ENCODE measurements at places on chromosomes 16 and 17.

- DNase-seq = no peak
Observed at GRCh38 chr17:82056729-82057621, 5.3 kb downstream of the GPS1 start.

- no peak for DNase-seq
Observed at GRCh38 chr16:1048442-1049112, 24.0 kb upstream of the SSTR5 start.

- no peak for DNase-seq
Observed at GRCh38 chr16:46889942-46890300, 5.8 kb downstream of the GPT2 start.

GRCh38 chr16:1918351-1919326, at the start of gene HS3ST6:
HS3ST6 (minus strand) TSS chr16:1918415; CDS start chr16:1918323, 92 bp downstream.
- DNase-seq = no peak

DNA sequence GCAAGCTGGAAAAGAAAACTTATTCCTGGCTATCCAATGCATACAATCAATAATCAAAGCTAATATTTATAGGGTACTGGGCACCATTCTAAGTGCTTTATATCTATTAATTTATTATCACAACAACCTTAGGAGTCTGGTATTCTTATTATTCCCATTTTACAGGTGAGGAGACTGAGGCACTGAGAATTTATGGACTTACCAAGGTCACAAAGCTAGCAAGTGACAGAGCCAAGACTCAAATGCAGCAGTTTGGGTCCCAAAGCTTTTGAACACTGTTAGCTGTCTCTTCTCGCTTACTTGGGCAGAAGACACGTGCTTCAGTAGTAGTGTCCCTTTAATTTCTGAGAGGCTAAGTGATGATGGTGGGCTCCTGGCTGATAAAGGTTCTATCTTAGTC, 152.6 kb downstream of the AATF start:
- no peak for DNase-seq

DNA sequence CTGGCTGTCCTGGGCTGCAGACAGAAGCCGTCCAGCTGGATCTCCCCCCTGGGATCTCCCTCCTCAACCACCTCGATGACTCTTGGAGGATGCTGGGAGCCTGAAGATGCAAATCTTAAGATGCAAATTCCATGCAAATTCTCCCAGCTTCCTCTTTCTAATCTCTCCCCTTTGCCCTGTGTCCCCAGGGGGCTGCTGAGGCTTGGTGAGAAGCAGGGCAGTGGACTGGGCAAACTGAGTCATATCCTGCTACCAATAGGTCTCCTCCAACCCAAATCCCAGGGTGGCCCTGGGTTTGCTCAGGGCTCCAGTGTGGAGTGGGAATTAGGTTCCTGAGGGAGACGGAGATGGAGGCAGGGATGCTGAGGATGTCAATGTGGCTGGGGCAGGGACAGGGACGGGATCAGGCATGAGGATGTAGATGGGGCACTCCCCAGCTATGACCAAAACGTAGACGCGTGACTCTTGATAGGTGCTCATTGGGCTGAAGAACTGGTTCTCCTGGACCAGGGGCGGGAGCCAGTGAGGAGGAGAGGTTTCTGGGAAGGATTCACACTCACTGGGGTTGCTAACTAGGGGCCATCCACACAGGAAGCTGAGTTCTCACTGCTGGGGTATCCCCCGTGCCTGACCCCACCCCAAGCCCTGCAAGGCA, 3.6 kb upstream of the ALOX12B start:
- no peak for DNase-seq

GRCh38 chr17:34171245-34171818, 83.8 kb upstream of the CCL2 start:
- peak; percentile 40 for DNase-seq

DNA sequence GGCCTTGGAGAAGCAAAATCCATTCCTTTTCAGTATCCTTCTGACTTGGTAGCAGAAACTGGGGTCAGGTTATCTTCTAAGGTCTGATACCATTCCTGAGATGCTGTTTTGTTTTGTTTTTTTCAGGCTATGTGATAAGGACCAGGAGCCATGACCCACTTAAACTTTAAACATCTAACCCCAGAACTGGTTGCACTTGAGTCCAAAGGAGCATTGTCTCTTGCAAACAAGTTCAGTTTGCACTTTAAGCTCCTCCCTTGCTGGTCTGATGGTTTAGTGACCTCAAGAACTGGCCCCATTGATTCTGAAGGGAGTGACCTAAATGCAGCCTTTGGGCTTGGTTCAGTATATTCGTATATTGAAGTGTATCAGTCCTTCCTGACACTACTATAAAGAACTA, 75.2 kb downstream of the ERCC4 start:
- DNase-seq = no peak

DNA sequence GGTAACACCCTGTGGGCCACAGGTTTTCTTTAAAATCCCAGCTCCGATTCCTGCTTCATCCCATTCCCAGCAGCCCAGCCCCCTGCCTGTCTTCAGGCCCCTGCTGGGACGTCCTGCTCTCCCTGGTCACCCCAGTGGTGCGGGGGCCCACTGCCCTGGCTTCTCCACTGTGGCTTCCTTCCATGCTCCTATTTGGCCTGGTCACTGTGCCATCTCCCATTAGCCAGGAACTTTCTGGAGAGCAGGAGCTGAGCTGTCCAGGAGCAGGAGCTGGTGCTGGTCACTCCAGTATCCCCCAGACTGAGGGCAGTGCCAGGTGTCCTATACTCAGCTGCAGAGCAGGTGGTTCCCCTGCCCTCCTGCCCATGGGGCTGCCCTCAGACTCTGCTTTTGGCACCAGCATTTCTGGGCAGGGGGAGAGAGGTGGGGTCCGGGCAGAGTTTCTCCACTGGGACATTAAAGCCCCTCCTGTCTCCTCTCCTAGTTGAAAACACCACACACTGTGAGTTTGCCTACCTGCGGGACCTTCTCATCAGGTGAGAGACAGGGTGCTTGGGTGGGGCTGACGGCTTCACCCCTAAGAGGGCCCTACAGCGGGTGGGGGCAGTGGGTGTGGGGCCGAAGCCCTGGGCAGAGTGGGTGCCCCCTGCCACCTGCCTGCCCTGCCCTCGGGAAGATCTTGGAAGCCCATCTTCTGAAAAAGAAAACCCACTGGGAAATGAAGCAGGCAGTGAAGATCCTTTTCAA, 356.2 kb downstream of the SEC14L1 start:
- DNase-seq = no peak

GRCh38 chr16:64356267-64356666, 765.6 kb downstream of the CDH11 start:
- no peak for DNase-seq

DNA sequence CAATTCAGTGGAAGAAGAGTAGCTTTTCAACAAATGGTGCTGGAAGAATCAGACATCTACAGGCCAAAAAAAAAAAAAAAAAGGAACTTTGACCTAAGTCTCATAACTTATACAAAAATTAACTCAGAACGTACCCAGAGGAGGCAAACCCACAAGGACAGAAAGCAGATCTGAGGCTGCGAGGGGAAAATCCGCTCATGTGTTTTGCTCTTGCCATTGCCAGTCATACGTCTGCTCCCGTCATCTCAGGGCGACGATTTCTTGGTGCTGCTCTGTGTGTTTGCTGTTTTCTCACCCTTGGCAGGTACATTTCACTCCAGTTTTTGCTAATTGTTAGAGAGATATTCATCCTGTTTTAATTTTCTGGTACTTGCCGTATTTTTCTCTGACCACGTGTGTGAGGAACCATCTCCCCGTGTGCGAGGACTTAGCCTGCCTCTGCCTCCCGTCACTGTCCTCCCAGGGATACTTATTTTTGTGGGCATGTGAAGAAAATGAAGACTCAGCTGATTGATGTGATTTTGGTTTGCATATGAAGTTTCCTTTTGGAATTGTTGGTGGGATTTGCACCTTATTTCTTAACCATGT, 33.4 kb upstream of the ACSF3 start:
- no peak for DNase-seq

DNA sequence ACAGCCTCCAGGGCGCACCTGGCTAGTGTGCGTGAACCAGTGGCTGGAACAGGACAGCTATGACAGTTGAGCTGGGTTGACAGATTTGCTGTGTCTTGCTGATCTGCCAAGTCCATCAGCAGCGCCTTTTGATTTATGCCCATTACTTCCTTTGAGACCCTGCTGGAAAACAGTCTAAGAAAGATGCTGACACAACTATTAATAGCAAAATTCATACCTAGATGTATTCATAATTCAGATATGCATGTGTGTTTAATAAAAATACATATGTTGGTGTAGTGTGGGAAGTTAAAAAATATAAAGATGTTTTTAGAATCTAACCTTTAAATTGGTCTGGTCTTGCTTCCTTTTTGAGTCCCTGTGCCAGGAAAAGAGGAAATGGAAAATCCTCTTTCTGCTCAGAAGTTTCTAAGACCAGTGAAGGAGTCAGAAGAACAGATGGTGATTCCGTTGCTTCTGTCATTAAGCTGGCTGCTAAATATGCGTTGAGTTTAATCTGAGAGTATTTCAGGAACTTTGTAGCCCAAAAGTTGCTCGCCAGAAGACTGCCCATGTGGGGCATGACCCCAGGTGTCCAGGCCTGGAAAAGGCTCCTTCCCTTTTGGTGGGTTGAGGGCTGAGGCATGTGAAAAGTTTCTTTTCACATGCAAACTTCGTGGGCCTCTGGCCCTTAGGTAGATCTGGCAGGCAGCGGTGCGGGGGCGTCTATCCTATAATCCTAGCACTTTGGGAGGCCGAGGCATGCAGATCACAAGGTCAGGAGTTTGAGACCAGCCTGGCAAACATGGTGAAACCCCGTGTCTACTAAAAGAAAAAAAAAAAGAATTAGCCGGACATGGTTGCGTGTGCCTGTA, 40.0 kb upstream of the ENDOV start:
- no peak for DNase-seq

DNA sequence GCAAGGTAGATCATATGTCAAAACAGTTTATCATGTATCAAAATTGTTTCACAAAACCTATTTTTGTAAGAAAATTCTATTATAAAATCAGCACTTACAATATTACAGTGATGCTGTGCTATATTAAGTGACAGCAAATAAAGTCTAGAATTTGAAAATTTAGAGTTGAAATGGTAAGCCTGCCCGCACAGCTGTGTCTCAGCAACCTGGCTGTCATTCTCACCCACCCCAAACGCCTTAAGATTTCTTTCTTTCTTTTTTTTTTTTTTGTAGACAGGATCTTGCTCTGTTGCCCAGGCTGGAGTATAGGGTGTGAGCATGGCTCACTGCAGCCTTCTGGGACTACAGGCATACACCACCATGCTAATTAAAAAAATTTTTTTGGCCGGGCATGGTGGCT, 26.8 kb downstream of the CDK5R1 start:
- DNase-seq = no peak

DNA sequence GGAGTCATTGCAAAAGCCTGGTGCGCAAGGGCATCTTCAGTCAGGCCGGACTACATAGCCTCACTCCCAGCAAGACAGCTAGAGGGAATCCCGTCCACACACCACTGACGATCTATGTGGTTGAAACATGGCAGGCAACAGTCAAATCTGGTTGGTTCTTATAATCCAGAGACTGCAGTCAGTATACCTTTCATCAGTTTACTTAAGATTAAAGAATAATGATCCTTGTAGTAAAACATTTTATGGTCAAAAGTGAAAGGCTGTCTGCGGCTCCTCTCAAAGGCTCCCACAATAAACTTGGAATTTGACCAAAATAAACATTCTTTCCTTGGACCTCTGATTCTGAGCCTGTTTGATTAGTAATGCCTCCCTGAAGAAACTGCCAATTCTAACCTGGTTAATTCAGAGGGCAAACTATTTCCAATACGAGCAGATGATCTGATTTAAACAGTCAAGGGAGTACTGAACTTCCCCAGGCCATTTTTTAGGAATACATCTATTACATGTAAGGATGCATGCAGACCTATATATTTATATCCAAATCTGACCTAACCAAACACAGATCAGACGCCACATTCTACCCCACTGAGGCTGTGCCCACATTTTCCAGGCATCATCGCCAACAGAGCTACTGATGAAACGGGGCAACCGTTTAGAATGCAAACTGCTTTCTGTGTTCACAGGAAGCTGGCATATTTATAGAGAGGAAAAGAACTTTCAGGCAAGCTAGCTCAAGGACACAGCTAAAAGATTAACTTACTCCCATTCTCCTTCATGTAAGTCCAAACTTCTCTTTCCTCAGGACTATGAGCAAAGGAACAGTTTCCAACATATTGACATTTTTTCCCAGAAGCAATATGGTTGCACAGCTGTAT, 15.3 kb upstream of the TXNDC11 start:
- DNase-seq = no peak

GRCh38 chr17:49830605-49831004, 17.3 kb downstream of the TAC4 start:
- DNase-seq = no peak

DNA sequence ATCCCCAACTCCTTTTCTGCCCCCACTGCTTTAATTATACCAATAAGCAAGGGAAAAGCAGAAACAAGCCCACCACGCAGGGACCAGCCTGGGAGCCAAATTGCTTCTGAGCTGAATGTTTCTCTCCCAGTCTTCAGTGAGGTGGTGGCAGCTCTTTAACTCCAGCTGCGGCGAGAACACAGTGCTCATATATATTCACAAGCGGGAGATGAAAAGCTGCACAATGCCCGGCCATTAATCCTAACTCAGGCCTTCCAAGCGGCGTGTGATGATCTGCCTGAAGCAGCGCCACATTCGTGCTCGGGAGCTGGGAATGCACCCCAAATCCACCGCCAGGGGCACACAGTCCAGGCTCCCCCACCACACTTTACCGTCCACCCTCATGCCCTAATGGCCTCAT, 203.7 kb upstream of the SDK2 start:
- no peak for DNase-seq

GRCh38 chr16:87464691-87465300, 28.0 kb downstream of the ZCCHC14 start:
- DNase-seq = no peak

GRCh38 chr17:80795090-80795580, 196.5 kb upstream of the CHMP6 start:
- no peak for DNase-seq

- DNase-seq = no peak
Observed at GRCh38 chr17:79332011-79332554, 257.5 kb downstream of the ENGASE start.

GRCh38 chr16:79071424-79071823, 529.1 kb downstream of the MAF start:
- DNase-seq = no peak

DNA sequence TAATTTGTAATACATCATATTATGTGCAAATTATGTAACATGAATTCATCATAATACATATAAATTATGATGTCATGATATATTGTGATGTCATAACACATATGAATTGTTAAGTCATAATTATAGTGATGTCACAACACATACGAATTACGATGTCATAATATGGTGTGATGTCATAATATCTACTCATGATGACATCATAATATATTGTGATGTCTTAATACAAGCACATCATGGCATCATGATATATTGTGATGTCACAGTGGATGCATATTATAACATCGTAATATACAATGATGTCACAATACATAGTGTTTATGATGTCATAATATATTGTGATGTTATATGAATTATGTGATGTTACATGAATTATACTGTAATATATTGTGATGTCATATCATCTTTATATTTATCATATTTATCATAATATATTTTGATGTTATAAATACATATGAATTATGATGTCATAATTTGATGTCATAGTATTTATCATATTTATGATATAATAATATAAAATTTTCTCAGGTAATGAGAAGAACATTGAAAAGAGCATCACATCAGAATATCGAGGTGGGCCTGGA, 1793.0 kb downstream of the TP53TG3F start:
- DNase-seq = no peak

- DNase-seq = no peak
Observed at GRCh38 chr16:505479-506245, 21.9 kb upstream of the CAPN15 start.

Measured in NCI-H1694 (cell line).